NCI-H460 (cell line): ENCODE measurements at places on chromosomes 4 and X.
A peak's percentile ranks its signal among the peaks of the same experiment; 100 is the strongest.

DNA sequence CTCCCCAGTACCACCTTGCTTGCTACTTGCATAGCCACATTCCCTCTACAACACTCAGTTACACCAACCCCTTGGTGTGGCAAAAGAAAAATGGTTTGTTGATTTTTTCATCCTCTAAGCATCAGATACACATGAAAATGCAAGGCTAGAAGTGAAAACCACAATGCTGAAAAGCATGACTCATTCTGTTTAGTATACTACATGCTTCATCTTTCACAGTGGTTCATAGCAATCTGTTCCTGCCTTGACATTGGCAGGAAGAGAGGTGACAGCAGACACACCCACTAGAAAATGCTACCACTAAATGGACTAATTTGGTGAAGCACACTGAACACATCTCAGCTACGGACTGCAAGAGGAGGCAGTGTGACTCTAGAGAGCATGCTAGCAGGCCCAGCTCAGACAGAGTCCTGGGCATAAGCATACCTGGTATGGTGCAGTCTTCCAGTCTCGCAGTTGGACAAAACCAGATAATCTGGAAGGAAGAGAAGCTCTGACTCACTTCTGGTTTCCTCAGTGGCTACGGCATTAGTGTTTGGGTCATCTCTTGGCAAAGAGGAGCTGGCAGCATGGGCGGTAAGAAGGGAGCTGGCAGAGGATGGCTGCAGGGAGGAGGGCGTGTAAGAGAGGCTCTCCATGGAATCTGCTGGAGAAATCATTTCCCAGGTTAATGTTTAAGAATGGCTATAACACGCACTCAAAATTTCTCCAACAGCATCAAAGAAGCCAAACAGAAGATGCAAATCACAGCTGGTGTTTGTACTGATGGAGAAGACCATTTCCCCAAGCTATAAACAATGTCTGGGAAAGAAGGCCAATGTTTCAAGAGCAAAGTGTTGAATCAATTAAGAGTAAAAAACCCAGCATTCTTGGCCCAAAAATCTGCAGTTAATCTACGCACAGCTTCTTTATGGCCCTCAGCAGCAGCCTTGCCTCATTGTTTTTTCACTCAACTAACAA is 37.8 kb downstream of the GAB3 start:
- DNase-seq = no peak

DNA sequence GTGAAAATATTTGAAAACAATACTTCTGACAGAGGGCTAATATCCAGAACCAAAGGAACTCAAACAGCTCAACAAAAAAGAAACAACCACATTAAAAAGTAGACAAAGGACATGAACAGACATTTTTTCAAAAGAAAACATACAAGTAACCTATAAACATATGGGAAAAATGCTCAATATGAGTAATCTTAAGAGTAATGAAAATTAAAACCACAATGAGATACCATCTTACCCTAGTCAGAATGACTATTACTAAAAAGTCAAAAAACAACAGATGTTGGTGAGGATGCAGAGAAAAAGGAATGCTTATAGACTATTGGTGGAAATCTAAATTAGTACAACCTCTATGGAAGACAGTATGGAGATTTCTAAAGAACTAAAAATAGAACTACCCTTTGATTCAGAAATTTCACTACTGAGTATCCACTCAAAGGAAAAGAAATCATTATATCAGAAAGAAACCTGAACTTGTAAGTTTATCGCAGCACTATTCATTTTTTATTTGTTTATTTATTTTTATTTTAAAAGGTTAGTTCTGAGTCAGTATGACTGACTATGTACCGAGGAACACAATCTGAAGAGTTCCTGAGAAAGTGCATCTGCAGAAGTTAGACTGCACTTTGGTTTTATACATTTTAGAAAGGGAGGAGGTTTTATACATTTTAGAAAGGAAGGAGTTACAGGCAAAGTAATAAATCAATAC is 231.3 kb downstream of the INPP4B start:
- no peak for DNase-seq

DNA sequence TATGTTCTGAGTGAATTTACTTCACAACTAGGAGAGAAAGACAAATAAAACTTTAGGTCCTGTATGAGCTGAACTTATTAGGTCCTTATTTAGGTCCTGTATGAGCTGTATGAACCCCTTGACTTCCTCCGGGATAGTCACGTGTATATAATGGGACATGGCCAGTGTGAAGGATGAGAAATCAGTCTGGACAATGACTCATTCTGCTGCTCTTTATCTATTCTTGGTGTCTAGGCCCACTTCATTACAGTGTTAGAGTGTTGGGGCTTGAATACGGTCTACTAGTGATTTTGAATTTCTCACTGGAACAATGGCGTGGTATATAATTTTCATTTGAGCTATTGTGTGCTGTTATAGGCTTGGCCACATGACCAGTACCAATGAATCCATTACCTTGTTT is 21.9 kb downstream of the STK26 start:
- no peak for DNase-seq

GRCh38 chr4:29538889-29539646 is 1181.1 kb upstream of the PCDH7 start:
- DNase-seq = no peak

GRCh38 chr4:100632163-100632562 is 114.3 kb upstream of the EMCN start:
- DNase-seq = no peak

GRCh38 chrX:38514016-38514854 is 47.1 kb upstream of the TSPAN7 start:
- DNase-seq = peak; percentile 62

DNA sequence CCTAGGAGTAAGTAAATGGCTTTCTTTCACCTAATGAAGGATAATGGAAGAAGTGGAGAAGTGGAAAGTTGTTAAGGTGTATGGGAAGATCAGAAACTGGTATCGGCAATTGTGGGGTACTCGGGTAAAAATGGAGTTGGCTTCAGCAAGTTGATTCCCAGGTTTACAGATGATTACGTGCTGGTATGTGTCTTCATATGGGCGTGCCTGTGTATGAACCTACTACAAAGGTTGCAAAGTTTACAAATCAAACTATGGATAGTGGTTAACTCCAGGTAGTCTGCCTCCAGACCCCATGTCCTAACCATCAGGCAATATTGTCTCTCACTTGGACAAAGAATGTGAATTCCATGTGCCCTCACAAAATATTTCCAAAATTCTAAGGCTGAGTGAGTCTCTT is 773 bp downstream of the TLR3 start:
- DNase-seq = no peak

- DNase-seq = no peak
Observed at GRCh38 chrX:70292788-70293187, 2.9 kb downstream of the KIF4A start.

GRCh38 chrX:2471641-2472040 is 29.1 kb downstream of the DHRSX start:
- no peak for DNase-seq

DNA sequence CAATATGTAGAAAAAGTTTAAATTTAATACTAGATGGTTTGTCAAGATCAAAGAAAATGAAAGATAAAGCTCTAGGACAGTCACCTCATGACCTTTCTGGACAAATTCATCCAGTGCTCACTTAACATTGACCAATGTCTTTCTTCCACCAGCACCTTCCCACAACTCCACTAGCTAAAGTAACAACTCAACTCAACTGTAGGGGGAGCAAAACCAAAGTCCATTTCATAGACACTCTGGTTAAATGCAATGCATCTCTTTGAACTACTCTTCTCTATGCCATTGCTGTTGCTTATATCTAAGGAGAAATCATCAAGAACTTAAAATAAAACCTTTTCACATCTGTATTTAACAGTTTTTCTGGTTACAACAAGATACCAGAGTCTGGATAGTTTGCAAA is 25.1 kb downstream of the UGT2B4 start:
- DNase-seq = no peak

- no peak for DNase-seq
Observed at GRCh38 chrX:129693354-129693753, 38.6 kb upstream of the APLN start.
